ENCODE measurements at places on chromosomes 7 and 10.

DNA sequence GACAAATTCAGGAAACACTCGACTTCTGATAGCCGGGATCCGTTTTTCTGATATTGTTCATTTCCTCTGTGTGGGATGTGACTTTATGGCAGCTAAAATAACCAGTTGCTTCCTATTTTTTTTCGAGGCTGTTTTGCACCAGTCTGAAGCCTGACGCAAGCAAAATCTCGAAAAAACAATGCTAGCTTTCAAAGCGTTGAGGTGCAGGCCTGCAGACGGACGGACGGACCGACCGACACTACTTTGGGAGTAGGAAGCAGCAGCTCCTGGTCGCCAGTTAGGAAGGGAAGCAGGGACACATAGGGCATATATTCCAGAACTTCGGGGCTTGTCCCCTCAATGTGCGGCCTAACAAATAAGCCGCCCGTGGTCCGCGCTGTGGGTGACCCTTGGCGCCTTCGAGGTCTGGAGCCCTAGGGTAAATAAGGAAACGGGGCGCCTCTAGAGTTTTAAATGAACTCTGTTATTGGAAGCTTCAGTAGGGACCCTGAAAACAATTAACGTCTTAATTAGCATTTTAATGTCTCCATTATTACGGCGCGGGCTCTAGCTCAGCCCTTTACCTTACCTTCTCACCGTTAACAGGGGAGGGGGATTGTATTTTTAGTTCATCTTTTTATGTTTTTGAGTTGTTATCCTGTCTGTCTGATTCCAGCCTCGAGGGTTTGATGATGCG is 1.3 kb downstream of the HHEX start:
- DNase-seq = no peak

DNA sequence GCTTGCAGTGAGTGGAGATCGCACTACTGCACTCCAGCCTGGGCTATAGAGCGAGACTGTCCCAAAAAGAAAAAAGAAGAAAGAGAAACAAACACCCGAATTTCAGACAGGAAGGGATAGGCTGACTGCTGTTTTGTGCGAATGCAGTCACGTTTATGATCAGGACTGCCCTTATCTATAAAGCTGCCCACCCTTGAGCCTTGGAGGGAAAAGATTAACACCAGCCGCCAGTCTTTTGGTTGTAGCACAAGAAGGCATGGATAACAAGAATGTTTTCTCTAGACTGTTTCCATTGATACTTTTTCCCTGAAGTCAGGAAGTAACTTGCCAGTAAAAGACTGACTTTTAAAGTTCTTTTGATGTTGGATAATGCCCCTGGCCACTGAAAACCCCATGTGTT is 314.0 kb downstream of the BICC1 start:
- DNase-seq = no peak

DNA sequence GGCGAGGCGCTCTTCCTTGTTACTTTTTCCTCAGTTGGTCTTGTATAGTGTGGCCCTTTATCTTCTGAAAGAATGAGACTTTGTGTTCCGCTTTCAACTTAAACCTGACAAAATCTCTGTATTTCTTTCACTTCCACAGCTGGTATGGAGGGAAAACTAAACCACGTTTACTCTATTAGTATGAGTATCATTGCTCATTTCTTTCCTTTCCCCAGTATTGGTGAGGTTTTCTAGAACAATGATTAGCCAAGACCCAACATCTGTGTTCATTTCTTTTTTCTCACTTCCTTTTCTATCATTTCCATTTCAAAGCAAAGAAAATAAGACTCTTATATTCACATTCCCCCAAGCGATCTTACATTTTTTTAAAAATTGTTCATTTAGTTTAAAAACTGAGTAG is 165.3 kb downstream of the PAXIP1 start:
- DNase-seq = no peak

GRCh38 chr7:1748076-1748838 is 78.2 kb downstream of the ELFN1 start:
- no peak for DNase-seq

DNA sequence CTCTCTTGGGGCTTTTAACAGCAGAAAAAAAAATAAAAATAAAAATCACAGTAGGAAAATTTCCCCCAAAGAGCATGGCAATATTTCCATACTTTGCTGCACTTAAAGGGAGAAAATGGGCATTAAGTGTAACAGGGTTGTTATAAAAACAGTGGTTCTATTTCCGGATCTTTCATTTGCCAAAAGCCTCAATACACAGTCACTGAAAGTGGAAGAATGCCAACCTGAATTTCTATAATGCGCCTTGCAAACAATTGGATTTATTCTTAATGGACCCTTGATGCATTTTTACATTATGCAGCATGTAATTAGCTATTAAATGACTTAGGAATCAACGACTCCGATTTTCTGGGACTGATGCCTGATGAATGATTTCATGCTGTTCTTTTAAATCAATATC is 127.6 kb upstream of the NANOS1 start:
- no peak for DNase-seq

DNA sequence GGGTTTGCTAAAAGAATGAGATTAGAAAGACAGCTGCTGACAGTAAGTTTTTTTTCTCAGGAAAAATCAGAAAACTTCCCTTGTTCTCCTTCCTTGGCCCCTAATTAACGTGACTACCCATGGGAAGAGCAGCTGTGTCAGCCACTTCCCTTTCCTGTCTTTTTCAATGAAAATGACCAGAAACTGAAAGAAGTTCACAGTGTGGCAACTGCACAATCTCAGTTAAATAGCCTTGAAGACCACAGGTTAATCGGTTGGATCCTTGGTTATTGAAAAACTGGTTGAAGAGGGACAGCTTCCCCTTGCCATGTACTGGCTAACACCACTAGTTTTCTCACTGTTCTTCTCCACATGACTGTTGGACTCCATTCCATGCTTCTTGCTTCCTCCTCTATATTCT is 148.8 kb upstream of the AGR3 start:
- no peak for DNase-seq

- DNase-seq = no peak
Observed at GRCh38 chr10:65231148-65231547, 1694.7 kb upstream of the LRRTM3 start.

DNA sequence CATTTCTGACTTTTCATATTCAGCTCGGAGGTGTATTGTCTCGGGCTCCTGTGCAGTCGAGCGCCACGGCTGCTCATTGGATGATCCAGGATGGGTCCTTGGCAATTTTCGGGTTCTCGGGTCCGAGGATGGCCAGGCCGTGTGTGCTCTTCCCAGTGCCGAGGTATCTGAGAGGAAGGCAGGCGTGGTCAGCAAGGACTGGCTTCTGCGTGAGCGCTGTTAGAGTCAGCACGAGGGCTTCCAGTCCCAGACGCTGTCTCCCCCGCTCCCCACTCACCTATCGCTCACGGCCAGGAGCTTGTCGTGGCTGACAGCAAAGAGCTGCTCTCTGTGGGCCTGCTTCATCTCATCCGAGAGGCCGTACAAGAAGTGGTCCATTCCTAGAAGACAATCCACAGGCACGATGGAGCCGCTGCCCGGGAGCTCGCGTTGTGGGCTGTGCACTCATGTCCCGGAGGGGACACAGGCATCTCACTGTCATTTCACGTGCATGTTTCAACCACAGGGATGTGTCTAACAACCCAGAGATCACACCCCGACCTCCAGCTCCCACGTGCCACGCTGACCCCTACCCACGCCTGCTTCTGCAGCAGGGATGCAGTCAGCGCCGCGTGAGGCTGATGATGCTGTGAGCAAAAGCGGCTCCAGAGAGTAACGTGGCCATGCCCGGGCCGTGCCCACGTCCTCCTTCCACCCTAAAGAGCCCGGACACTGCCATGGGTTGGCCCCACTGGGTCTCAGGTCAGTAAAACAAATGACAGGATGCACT is 34.4 kb downstream of the PITRM1 start:
- no peak for DNase-seq

DNA sequence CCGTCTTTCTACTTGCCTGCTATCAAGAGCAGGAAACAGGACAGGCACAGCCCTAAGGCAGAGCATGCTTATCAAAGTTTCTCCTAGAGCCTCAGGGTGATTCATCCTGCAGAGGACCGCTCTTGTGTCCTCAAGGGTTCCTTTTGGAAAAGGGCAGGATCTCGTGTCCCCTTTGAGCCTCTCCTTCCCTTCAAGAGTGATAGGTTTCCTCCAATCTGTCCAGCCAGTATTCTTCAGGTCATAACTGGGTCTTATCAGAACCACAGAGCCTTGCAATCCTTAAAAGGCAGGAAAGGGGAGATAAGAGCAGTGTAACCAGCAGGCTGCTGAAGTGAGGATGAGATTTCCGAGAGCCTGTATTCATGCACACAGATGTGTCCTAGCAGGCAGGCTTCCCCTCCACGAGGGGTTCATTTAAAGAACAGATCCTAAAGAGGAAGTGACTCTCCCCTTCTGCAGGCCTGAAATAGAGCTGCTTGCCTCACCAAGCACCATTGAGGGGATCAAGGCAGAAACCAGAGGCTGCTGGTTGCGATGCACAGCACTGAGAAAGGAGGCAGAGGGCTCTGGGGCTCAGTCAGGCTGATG is 90.5 kb upstream of the SVIL start:
- DNase-seq = no peak

DNA sequence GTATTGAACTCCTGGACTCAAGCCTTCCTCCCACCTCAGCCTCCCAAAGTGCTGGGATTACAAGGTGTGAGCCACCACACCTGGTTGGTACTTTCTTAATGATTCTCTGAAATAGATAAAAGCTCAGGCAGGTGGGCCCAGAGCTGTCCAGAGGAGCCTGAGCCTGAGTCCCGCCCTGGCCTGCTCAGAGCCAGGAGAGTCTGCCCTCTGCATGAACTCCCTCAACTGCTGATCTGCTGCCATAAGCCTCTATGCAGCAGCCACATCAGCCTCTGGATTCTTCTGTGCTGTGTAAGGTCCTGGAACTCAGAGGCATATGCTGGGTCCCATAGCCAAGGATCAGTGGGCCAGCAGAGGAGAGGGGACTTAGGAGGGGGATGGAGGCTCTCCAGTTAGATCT is 23.1 kb upstream of the DDIT4 start:
- DNase-seq = no peak

DNA sequence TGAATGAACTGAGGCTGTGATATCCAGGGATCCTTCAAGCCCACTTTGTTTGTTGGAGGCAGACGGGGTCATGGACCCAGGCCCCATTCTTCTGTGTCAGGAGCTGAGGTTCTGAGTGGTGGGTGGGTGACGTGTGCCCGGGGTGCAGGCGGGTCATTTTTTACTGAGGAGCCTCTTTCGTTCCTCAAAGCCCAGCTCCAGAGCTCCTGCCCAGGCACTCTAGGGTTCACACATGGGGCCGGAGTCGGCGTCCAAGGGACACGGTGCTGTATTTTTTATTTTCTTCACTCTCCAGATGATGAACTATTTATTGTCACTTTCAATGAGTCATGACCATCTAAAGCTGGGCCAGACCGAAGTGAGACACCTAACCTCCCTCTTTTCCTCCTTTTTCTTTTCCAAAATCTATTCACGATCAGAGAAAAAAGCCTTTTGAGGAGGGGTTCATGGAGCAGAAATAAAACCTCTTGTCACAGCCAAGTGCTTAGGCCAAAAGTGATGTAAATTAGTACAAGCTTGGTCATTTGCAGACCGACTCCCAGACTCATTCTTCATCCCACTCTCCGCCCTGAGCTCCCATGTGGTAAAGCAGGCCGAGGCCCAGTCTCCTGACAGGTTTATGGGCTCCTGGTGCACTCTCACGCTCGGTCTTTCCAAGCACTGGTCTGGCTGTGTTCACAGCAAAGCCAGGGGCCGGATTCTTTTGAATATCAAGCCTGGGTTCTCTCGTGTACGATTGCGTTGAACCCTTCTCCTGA is 41.4 kb upstream of the PITRM1 start:
- no peak for DNase-seq

DNA sequence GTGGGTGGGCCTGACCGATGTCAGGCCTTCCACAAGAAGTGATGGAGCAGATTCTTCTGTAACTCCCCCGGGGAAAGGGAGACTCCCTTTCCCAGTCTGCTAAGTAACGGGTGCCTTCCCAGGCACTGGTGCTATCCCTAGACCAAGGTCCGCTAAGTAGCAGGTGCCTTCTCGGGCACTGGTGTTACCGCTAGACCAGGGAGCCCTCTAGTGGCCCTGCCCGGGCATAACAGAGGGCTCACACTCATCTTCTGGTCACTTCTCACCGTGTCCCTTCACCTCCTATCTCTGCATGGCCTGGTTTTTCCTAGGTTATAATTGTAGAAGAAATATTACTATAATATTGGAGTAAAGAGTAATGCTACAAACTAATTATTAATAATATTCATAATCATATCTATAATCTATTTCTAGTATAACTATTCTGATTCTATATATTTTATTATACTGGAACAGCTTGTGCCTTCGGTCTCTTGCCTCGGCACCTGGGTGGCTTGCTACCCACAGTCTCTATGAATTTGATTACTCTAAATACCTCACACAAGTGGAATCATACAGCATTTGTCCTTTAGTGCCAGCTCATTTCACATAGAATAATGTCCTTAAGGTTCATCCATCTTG is 1378.7 kb downstream of the XPNPEP1 start:
- no peak for DNase-seq

DNA sequence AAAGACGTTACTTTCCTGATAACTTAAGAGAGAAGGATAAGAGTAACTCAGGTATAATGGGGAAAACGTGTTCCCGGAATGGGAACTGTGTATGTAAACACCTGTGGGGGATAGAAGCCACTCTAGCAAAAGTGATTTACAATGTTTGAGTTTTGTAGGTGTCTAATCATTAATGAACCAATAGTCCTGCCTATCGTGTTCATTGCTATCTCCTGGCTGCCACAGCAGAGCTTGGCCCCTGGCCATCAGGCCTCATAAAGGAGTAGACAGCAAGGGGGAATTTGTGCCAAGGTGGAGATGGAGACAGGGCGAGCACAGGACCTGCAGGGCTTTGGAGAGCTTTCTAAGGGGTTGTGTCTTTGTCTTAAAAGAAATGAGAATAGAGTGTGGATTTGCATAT is 102.1 kb downstream of the GAD2 start:
- no peak for DNase-seq

DNA sequence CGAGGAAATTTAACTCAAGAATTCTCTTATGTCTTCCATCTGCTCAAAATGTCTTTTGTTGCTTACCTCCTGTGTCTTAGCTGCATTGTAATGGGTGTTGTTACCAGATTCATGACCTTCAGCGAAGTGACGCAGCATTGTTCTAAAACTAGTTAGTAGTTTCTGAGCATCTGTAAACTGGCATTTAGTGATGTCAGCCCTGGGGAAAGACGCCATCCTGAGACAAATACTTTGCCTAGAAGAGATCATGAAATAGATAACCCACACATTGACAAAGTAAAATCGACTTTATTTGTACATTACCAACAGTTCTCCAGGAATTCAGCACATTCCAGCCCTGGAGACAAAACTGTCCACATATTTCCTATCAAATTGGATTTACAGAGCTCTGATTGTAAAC is 87.8 kb downstream of the GPAM start:
- no peak for DNase-seq

Measured in AG04450 (cell line).